ENCODE measurements at places on chromosomes 6 and 20. TPM values are rescaled to one million over a fixed set of nuclear protein-coding genes. Genes with fewer than 3 reads are reported as not detected.

DNA sequence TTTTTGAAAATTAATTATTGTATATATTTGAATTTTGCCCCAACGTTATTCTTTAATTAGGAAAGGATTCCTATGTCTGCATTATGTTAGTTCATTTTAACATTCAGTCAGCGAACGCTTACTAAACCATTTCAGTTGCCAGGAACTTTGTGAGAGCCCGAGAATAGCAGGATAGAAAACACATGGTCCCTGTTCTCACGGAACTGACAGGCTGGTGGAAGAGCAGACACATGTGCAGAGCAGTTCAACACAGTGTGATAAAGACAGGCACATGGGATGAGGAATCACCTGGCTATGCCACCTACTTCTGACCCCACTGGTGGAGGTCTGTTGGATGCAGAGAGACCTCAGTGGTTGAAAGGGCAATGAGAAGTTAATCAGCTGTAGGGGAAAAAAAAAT is 367.2 kb downstream of the EPM2A start:
- H3K4me3 ChIP-seq: no peak overlapping the region
- no peak overlapping the region for H3K27ac ChIP-seq
- no peaks in the 10 kb centered on the region for H3K27me3 ChIP-seq

GRCh38 chr6:119060255-119060907 is 18.1 kb downstream of the FAM184A start:
- H3K27ac ChIP-seq: no peak overlapping the region
- DNase-seq: no peak

DNA sequence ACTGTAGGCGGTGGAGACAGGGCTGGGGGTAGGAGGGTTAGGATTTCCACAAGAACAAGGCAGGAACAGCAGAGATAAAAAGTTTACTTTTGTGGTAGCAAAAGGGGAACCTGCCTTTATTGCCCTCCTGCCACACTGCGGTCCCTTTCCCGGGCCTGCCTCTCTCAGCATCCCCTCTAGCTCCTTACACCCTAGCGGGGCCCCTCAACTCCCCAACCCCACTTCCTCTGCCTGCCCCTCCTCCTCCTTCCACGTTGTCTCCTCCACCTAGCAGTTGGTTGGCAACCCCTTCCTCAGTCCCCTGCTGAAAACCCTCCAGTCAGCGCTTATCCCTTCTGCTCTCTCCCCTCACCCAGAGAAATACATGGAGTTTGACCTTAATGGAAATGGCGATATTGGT is 714 bp downstream of the AIF1 start:
- no peaks in the 10 kb centered on the region for H3K36me3 ChIP-seq
- no peak overlapping the region for H3K4me3 ChIP-seq
- no peaks in the 10 kb centered on the region for H3K27me3 ChIP-seq

- DNase-seq: no peak
- no peaks in the 10 kb centered on the region for H3K36me3 ChIP-seq
- H3K4me1 ChIP-seq: no peaks in the 10 kb centered on the region
- H3K27me3 ChIP-seq: no peaks in the 10 kb centered on the region
- no peak overlapping the region for H3K27ac ChIP-seq
- H3K4me3 ChIP-seq: no peak overlapping the region
Measured at GRCh38 chr6:100952006-100952405, 70.9 kb upstream of the ASCC3 start.

- DNase-seq: no peak
- no peaks in the 10 kb centered on the region for H3K27me3 ChIP-seq
- H3K4me3 ChIP-seq: no peak overlapping the region
Measured at GRCh38 chr6:144888621-144889020, 603.5 kb downstream of the UTRN start.

DNA sequence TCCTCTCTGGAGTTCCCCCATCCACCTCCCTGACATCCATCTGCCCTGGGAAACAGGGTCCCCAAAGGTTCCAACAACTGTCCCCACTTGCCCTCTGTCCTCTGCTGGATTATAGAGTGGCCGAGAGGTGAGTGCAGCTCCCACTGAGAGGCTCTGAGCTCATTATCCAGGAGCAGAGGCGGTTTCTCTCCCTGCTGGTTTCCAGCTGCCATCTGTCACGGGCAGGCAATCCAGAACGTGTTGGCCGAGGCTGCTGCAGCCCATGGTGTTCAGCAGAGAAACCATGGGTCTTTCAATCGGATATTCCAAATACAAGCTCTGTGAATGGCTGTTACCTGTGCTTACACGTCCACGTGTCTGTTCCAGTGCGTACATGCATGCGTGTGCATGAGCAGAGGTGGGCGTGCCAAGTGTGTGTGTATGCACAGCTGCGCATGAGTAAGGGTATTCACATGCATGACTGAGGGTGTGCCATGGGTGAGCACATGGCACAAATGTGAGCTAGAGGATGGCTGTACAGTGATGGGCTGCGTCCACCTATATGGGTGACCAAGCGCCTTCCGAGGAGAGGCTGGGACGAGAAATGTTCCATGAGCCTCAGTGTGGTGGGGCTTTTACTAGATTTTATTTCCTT is 183.7 kb upstream of the PMEPA1 start:
- no peak for DNase-seq
- no peak overlapping the region for H3K4me3 ChIP-seq
- H3K36me3 ChIP-seq: no peaks in the 10 kb centered on the region
- H3K27me3 ChIP-seq: no peaks in the 10 kb centered on the region
- H3K4me1 ChIP-seq: no peaks in the 10 kb centered on the region

- H3K4me1 ChIP-seq: no peaks in the 10 kb centered on the region
- no peaks in the 10 kb centered on the region for H3K27me3 ChIP-seq
- H3K27ac ChIP-seq: peak overlapping the region; percentile 57
- H3K4me3 ChIP-seq: peak overlapping the region; percentile 9
- H3K36me3 ChIP-seq: no peaks in the 10 kb centered on the region
Measured at GRCh38 chr20:23085436-23086055, 578 bp downstream of the CD93 start.

GRCh38 chr6:3504354-3504753 is 47.5 kb upstream of the SLC22A23 start:
- H3K27me3 ChIP-seq: no peaks in the 10 kb centered on the region
- DNase-seq: no peak
- H3K36me3 ChIP-seq: no peaks in the 10 kb centered on the region
- peaks cover 10% of the 10 kb centered on the region for H3K4me1 ChIP-seq

DNA sequence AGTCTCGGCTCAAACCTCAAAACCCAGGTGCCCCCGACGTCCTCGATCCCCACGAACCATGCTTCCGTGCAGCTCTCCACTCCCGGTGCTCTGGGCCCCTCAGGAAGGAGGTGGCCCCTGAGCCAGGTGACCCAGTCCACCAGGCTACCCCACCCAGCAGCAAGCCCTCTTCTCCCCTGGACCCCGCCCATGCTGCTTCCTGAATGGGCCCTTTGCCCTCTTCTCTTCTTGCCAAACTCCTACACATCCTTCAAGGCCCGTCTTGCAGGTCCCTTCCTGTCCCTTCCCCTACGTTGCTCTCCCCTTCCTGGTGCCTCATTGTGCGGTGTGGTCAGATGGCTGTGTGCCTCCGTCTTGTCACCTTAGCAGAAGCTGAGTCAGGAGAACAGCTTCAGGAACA is 3.4 kb upstream of the GATA5 start:
- no peaks in the 10 kb centered on the region for H3K4me1 ChIP-seq
- H3K36me3 ChIP-seq: no peaks in the 10 kb centered on the region
- no peak overlapping the region for H3K27ac ChIP-seq
- no peak overlapping the region for H3K4me3 ChIP-seq
- no peak for DNase-seq

GRCh38 chr20:1809611-1810510 is 85.3 kb upstream of the SIRPA start:
- peaks cover 5% of the 10 kb centered on the region for H3K4me1 ChIP-seq
- no peaks in the 10 kb centered on the region for H3K27me3 ChIP-seq
- DNase-seq: no peak
- no peak overlapping the region for H3K4me3 ChIP-seq
- no peaks in the 10 kb centered on the region for H3K36me3 ChIP-seq

GRCh38 chr6:11810854-11811643 is 32.4 kb upstream of the ADTRP start:
- DNase-seq: no peak
- H3K27me3 ChIP-seq: no peaks in the 10 kb centered on the region
- H3K36me3 ChIP-seq: no peaks in the 10 kb centered on the region

GRCh38 chr6:91653895-91654294 is 1067.0 kb upstream of the MAP3K7 start:
- no peaks in the 10 kb centered on the region for H3K4me1 ChIP-seq
- no peak for DNase-seq
- H3K36me3 ChIP-seq: no peaks in the 10 kb centered on the region
- no peak overlapping the region for H3K27ac ChIP-seq
- H3K27me3 ChIP-seq: no peaks in the 10 kb centered on the region
- no peak overlapping the region for H3K4me3 ChIP-seq

DNA sequence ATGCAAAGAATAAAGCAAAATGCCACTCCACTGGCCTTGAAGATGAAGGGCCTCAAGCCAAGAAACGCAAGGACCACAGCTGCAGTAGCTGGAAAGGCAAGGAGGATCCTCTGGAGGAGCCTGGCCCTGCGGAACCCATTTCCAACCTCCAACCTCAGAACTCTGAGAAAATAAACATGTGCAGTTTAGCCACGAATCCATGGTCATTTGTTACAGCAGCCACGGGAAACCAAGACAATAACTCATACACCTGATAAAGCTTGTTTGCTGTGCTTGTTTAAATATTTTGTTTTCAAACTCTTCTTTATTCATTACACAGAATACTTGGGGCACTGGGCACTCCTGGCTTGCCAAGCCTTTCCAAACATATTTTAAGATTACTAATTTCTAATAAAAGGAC is 10.4 kb downstream of the SERPINB6 start:
- H3K27ac ChIP-seq: peak overlapping the region; percentile 78
- no peak for DNase-seq
- H3K27me3 ChIP-seq: no peaks in the 10 kb centered on the region
- H3K36me3 ChIP-seq: no peaks in the 10 kb centered on the region
- peaks cover 13% of the 10 kb centered on the region for H3K4me1 ChIP-seq
- H3K4me3 ChIP-seq: peak overlapping the region; percentile 34

GRCh38 chr6:129440691-129441090 is 269.3 kb downstream of the ARHGAP18 start:
- H3K27me3 ChIP-seq: no peaks in the 10 kb centered on the region
- DNase-seq: no peak
- H3K4me1 ChIP-seq: no peaks in the 10 kb centered on the region

- H3K36me3 ChIP-seq: no peaks in the 10 kb centered on the region
- H3K4me3 ChIP-seq: no peak overlapping the region
- no peak for DNase-seq
Measured at GRCh38 chr6:161169696-161170095, 104.2 kb downstream of the AGPAT4 start.

GRCh38 chr6:43728586-43728985 is 41.0 kb upstream of the MRPS18A start:
- no peak overlapping the region for H3K27ac ChIP-seq
- no peak overlapping the region for H3K4me3 ChIP-seq
- no peaks in the 10 kb centered on the region for H3K27me3 ChIP-seq
- H3K36me3 ChIP-seq: no peaks in the 10 kb centered on the region
- DNase-seq: no peak

DNA sequence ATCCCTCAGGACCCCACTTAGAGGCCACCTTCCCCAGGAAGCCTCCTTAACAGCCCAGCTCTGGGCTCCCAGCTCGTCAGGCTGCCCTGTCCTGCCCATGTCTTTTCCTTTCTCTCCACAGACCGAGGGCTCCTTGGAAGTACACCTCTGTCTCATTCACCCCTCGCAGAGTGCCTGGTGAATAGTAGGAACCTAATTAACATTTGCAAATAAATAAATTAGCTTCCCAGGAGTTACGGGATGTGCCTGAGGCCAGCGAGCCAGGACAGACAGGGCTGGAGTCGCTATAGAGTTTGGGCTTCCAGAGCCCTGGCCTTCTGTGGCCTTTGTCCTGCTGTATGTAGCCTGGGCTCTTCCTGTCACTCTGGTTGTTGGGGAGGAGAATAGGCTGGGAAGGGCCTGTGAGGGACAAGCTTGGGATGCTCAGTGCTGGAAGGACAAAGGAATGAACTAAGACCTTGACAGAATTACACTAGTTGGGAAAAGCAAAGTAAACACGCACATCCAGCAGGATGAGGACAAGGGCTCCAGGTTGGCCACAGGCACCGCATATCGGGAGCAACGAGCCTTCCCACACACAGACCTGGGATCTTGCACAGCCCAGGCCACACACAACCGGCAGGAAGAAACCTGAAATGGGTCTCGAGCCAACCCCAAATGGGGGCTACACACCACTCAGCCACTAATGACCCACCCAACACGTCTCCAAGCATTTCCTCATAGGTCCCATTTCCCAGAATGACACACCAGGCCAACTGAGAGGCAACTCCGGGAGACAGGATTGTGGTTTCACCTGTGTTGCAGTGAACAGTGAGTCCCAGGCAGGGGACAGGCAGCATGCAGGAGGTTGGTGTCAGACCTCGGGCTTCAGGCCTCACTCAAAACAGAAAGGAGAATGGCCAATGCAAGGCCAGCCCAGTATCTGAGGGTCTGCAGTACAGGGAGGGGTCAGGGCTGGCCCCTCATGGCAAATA is 9.7 kb downstream of the MAP1LC3A start:
- H3K4me3 ChIP-seq: no peak overlapping the region
- DNase-seq: no peak
- no peak overlapping the region for H3K27ac ChIP-seq
- H3K27me3 ChIP-seq: no peaks in the 10 kb centered on the region
- H3K36me3 ChIP-seq: no peaks in the 10 kb centered on the region

DNA sequence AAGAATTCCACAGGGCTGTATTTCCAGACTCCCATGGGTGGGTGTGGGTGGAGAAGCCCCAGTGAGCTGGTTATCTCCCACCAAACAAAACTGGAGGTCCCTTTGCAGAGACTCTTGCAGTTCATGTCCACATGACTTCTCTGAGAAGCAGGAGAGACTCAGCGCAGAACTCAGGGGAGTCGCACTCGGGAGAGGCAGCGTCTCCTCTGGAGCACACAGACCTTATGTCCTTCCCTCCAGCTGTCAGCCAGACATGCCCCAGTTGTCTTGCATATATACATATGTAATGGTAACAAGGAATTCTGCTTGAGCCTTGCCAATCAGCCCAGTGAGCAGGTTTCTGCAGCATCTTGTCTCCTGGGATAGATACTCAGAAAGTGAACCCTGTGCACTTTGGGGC is 23.8 kb downstream of the MYT1 start:
- H3K27ac ChIP-seq: no peak overlapping the region
- no peaks in the 10 kb centered on the region for H3K27me3 ChIP-seq
- no peaks in the 10 kb centered on the region for H3K36me3 ChIP-seq
- DNase-seq: no peak
- H3K4me3 ChIP-seq: no peak overlapping the region

DNA sequence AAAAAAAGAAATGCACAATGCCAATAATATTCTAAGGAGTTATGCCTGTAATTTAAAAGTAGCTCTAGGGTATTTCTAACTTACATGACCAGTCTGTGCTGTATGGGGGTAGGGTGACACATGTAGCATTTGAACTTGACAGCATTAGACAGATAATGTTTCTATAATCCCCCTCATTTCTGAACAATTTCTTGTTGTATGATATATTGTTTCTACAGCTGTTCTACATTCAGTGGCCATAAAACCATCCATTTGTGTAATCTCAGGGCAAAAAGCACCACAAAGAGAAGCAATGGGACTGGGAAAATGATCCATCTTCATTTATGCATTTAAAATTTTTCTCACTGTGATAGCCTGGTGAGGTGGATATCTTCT is 767.8 kb downstream of the TFAP2A start:
- no peak for DNase-seq
- H3K27me3 ChIP-seq: no peaks in the 10 kb centered on the region
- no peak overlapping the region for H3K27ac ChIP-seq

Gene SPEF1
- total RNA-seq: not detected

Gene KCNS1
- total RNA-seq: 4.7 TPM

Gene GRIK2
- total RNA-seq: 2.6 TPM

Gene PERP
- total RNA-seq: 64.4 TPM

Gene PDSS2
- 35.3 TPM for total RNA-seq

Gene SDHAF4
- 8.5 TPM for total RNA-seq

Gene SOX18
- total RNA-seq: 4.7 TPM

Gene ADGRF5
- total RNA-seq: 4.7 TPM

Gene HLA-DOB
- total RNA-seq: not detected

Gene CYP21A2
- total RNA-seq: 2.7 TPM

Gene HLA-G
- 1.8 TPM for total RNA-seq

Gene SMLR1
- total RNA-seq: not detected

Gene RAB44
- 0.45 TPM for total RNA-seq

All from prostate gland (tissue), 2 donors.